ENCODE measurements at places on chromosomes 12 and 14.

- DNase-seq: no peak
These were observed 5.6 kb upstream of the NFATC4 start for GRCh38 chr14:24362241-24362960.

DNA sequence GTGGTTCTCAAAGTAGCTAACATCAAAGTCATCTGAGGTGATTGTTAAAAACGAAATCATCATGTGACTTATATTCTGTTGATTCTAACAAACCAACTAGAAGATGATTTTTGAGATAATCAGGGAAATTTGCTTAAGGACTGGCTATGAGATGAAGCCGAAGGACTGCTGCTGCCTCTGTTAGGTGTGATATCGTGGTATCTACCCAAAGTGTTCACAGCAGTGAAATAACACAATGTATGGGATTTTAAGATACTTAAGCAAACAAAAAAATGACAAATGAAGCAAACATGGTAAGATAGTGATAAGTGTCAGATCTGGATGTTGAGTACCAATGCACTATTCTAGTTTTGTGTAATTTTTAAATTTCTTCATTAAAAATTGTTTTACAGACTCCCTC is 59.1 kb downstream of the GXYLT1 start:
- no peak for DNase-seq

- no peak for DNase-seq
These were observed 54.5 kb downstream of the DPF3 start for GRCh38 chr14:72839351-72839750.

DNA sequence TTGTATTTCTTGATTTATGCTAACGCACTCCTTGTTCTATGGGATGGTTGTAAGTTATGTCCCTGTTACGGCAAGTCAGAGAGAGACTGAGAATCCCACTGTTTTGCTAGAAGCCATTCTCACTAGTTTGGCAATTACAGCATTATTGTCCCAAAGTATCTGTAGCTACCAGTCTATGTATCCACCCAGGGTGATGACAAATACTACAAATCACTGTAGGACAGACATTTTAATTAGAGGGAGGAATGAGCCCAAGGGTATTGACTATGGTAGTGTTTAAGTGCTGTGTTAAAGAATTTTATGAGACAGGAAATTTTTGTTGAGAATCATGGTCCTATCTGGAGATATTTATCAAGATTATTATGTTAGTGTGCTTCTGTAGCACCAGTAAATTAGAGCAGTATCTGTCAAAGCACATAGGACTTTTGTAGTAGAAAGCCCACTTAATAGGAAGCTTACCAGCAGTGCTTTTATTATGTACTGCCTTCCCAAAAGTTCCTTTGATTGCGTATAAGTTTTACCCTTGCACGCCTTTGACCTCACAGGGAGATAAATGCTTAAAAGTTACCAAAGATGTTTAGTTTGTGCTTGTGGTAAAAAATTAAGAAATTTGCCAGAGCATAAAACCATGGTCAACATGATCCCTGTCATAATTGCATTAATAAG is 10.7 kb downstream of the PRKCH start:
- no peak for DNase-seq

DNA sequence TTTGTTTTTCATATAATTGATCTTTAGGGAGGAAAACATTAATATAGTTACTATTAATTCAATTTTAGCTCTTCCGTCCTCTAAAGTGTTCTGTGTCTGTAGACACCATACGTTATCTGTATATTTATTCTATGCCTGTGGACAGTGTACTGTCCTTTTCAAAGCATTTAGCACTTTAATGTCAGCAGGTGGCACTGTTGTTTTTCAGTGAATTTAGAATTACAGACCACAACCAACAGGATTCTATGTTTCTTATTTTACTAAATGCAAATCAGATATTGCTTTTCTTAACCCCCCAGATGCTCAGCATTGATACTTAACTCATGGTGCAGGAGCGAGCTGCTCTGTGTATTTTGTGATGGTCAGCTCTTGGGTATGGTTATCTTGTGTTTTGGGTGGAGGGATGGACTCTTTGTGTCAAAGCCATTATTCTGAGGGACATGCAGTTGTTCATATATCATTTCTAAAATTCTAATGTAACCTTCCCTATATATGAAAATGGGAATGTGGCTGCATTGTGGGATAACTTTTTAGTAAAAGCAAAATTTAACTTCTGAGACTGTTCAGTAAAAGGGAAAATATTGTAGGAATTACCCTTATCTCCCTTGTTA is 65.2 kb downstream of the PAPOLA start:
- DNase-seq: no peak

DNA sequence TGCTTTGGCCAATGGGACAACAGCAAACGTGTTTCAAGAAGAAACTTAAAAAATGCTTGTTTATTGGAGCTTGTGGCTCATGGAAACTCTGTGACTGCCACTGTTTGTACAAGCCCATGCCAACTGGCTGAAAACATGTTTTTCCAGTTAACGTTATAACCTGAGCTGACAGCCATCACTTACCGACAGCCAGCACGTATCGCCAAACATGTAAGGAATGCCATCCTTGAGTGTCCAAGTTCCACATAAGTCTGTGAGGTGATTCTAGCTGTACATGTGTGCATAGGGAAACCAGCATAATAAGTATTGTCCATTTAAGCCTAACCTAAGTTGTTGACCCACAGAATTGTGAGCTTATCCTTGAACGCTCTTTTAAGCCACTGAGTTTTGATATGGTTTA is 596.9 kb downstream of the TRHDE start:
- no peak for DNase-seq

DNA sequence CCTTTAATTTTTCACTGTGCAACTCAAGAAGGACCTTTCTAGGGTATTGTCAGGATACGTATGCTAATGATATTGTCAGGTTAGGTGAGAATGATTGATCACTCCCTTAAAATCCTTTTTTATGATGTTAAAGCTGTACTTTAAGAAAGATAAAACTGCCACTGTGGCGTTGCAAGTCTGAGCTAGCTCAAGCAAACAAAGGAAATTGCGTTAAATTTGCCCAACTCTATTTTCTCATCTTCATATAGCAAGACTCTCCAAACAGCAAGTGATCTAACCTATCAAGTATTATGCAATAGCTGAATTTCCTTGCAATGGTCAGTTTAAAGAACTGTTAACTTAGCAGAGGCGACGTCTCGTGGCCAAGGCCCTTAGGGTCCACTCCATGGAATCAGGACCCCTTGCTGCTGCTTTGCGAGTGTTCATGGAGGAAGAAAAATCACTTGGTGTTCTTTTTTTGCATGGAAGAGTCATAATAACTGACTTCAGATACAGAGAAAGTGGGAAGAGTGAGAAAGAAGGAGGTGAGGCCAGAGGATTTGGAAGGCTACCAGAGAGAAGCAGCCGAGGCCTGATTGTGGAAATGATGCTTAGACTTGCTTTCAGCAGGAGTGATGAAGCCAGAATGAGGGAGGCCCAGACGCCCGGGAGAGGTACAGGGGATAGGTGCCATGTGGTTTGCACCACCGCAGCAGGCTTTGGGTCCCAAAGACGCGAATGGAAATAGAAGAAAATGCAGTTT is 2.5 kb downstream of the TRAF3 start:
- DNase-seq: no peak

DNA sequence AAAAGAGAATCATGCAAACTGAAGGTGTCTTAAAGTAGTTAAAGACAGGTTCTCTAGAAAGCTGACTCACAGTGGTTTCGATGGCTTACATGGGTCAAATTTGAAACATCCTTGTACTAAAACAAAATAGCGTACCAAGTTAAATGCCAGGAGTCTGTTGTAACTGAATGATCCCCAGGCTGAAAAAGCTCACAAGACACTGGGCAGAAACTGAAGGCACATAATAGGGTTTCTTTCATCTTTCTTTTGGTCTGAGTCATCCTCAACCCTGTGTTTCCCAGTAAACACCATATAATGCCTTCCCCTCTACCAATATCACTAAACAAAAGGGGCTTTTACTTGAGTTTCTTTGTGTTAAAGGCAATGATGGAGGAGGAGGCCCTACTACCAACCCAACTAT is 12.8 kb downstream of the ZFYVE1 start:
- no peak for DNase-seq

DNA sequence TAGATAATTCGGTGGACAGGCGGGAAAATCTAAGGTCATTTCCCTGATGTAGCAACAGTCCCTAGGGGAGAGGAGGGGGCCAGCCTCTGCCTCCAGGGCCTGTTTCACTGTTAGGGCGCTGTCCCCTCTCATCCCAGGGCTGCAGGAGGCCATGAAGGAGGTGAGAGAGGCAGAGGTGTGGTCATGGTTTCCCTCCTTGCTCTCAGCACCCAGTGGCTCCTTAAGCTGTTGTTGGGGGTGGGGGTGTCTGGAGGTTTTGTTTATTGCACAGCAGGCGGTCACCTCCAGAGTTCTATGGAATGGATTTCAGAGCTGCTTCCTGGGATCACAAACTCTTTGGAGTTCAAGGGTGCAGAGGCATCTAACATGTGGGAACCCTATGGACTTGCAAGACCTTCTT is 212.5 kb upstream of the RTL1 start:
- DNase-seq: no peak

All from tibial nerve (tissue), 4 donors.